ENCODE measurements at places on chromosomes 2 and 18. TPM values are rescaled to one million over a fixed set of nuclear protein-coding genes. Genes with fewer than 3 reads are reported as not detected.

DNA sequence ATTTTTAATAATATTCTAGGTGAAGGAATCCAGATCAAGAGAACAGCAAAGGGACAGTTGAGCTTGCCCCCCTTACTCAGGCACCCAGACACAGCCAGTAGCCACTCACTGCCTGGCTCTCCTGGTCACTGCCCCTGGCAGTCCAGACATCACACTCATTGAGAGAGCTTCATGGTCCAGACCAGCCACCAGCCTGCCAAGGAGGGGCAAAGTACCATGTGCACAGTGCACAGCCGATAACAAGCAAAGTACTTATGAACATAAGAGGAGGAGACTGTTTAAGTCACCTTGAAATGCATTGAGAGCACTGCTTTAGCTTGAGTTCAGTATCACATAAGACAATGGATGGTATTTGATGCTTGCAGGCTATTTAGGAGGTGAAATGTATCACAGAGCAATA lies 21.6 kb upstream of the CYRIA start:
- no peaks in the 10 kb centered on the region for H3K36me3 ChIP-seq
- no peaks in the 10 kb centered on the region for H3K27me3 ChIP-seq
- no peak overlapping the region for H3K4me3 ChIP-seq
- DNase-seq = no peak
- no peaks in the 10 kb centered on the region for H3K4me1 ChIP-seq
- H3K27ac ChIP-seq = no peak overlapping the region

TLX2 gene
- not detected for total RNA-seq

DNA sequence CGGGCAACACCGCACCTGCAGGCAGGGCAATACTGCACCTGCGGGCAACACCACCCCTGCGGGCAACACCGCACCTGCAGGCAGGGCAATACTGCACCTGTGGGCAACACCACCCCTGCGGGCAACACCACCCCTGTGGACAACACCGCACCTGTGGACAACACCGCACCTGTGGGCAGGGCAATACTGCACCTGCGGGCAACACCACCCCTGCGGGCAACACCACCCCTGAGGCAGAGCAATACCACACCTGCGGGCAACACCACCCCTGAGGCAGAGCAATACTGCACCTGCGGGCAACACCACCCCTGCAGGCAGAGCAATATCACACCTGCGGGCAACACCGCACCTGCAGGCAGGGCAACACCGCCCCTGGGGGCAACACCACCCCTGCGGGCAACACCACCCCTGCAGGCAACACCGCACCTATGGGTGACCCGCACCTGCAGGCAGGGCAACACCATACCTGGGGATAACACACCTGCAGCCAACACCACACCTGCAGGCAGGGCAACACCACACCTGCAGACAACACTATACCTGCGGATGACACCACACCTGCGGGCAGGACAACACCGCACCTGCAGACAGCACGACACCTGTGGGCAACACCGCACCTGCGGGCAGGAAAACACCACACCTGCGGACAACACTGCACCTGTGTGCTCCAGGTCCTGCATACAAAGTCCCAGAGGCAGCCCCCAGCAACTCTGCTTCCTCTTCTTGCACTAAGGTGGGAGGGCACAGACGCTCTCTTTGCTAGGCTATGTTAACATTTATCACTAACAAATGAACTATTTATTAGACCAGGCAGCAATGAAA lies 57.7 kb downstream of the EIPR1 start:
- no peak overlapping the region for H3K27ac ChIP-seq
- no peak overlapping the region for H3K4me3 ChIP-seq
- no peaks in the 10 kb centered on the region for H3K27me3 ChIP-seq

DNA sequence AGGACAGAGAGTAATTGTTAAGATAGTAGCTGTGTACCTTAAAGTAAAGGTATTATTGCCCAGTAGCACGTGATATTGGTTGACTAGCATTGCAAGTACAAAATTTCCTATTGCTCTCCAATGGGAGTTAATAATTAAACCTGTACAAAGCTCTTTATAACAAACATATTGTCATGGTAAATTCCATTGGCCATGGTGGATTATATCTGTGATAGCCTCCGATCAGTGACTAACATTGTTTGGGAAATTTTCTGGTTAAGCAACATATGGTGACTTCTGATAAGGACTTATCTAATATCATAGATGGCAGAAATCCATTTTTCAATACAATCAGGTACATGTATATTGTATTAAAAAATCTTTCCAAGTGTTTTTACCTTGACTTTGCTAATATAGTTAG lies 360.8 kb downstream of the DCC start:
- no peak overlapping the region for H3K4me3 ChIP-seq
- no peaks in the 10 kb centered on the region for H3K36me3 ChIP-seq

HOXD12 gene
- not detected for total RNA-seq

GRCh38 chr2:212299943-212300342 lies 238.7 kb downstream of the ERBB4 start:
- H3K36me3 ChIP-seq = no peaks in the 10 kb centered on the region
- no peak for DNase-seq
- no peak overlapping the region for H3K27ac ChIP-seq
- no peaks in the 10 kb centered on the region for H3K27me3 ChIP-seq

GRCh38 chr2:106358521-106358920 lies 109.7 kb downstream of the RGPD3 start:
- H3K36me3 ChIP-seq = no peaks in the 10 kb centered on the region
- no peak overlapping the region for H3K4me3 ChIP-seq
- H3K27ac ChIP-seq = no peak overlapping the region
- DNase-seq = no peak

DNA sequence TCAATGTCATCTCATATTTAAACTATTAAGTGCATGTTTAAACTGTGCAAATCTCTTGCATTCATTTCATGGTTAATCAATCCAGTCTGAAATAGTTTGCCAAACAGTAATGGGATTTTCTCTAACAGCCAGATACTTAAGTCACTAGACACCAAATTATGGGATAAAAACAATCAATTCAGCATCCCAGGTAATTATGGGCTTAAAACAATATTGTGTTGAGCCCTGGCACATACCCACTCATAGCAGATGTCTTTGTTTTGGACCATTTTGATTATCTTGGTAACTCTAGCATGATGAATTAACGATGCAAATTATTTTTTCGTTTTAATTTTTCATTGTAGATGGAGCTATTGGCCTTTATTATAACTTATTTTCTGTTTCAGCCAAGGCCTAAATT lies 118.5 kb upstream of the CD302 start:
- DNase-seq = no peak
- no peak overlapping the region for H3K4me3 ChIP-seq
- no peak overlapping the region for H3K27ac ChIP-seq
- H3K27me3 ChIP-seq = no peaks in the 10 kb centered on the region
- no peaks in the 10 kb centered on the region for H3K4me1 ChIP-seq

GALNT13 gene
- total RNA-seq = 1.2 TPM

DNA sequence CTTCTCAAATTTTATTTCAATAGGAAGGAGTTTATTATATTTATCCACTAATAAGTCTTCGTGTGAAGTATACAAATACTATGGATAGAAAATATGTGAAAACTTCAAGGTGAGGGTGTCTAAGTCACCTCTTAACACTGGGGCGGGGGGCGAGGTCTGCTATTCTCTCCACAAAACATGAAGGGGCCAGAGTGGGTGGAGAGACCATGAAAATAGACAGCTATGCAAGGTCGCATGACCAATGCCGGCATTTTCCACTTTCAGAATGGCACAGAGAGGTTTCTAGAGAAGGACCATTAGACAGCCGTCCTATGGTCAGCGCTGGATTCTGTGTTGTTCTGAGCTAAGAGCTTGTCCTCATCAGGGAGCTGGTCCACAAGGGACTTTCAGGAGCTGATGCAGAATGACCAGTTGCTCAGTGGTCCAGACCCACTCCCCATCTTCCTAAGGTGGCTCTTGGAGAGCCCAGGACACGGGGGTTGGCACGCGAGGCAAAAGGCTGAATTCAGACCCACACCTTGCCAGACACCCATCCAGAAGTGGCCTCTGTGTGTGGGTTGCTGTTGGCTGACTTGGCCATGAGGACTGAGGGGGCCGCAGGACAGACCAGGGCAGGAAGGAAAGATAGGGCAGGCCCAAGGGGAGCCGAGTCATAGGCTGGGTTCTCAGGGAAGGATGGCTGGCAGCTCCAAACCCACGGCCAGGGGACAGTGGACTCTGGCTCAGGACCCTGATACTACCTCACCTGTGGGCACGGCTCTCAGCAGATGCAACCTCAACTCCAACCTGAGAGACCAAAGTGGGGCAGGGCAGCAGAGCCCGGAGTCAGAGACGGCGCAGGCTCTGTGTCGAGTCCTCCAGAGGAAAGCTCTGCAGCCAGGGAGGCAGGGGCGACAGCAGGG lies 69.8 kb downstream of the NDUFA10 start:
- H3K27ac ChIP-seq = no peak overlapping the region
- no peaks in the 10 kb centered on the region for H3K4me1 ChIP-seq
- DNase-seq = peak; percentile 39
